ENCODE measurements at places on chromosomes 4 and X. TPM values are rescaled to one million over a fixed set of nuclear protein-coding genes. Genes with fewer than 3 reads are reported as not detected.
A peak's percentile ranks its signal among the peaks of the same experiment; 100 is the strongest.

SLC2A9 gene
- not detected for total RNA-seq

HSFX4 gene
- total RNA-seq: not detected

ZNF630 gene
- 3.5 TPM for total RNA-seq

KLHL13 gene
- 0.12 TPM for total RNA-seq

ZMAT1 gene
- total RNA-seq: not detected

GPR173 gene
- 2.4 TPM for total RNA-seq

IL2 gene
- not detected for total RNA-seq

MAML3 gene
- 3.2 TPM for total RNA-seq

L1CAM gene
- 58.9 TPM for total RNA-seq

RTL9 gene
- total RNA-seq: 0.39 TPM

SLC10A4 gene
- 0.49 TPM for total RNA-seq

P2RY4 gene
- not detected for total RNA-seq

POF1B gene
- not detected for total RNA-seq

GPRIN3 gene
- not detected for total RNA-seq

F11 gene
- total RNA-seq: not detected

SSX1 gene
- 2.0 TPM for total RNA-seq

MCUB gene
- 51.3 TPM for total RNA-seq

DNA sequence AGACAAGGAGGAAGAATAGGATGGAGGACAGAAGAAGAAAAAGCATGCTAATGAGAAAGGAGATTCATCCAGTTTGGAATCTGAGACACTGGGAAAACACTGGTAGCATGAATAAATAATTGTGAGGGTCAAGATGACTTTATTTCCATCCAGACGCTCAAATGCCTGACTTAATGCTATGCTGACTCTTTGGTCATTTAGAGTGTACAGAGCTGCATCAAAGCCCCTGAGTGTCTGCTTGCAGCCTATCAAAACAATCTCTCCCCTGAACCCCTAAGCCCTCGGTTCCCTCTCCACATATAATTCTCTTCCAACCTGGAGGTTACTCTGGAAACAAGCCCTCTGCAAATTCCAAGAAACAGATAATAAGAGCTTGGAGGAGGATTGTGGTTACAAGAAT is 208.8 kb downstream of the MAGEB17 start:
- DNase-seq: no peak

DNA sequence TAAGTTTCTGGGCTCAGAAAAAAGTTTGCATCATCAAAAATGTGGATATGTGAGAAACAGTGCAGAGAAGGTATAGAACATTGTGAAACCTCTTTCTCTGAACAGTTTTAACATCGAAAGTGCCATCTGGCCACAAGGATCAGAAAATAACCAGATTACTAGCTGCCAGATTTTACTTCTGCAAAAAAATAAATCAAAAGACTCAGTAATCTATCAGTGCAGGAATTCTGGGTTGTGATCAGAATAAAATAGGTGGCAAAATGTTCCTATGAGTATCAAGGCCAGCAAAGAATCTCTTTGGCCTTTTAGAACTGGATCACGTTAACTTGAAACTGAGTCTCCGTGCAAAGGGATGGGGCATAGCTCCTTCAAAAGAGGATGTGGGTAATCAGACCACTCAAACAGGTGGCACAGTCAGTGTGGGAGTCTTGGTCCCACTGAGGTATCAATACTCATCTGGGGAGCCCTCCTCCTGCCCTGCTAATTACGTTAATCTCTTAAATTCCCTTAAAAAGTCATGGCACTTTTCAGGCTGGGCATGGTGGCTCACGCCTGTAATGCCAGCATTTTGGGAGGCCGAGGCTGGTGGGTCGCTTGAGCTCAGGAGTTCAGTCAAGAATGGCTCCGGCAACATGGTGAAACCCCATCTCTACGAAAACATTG is 26.7 kb upstream of the RBM47 start:
- no peak for DNase-seq

DNA sequence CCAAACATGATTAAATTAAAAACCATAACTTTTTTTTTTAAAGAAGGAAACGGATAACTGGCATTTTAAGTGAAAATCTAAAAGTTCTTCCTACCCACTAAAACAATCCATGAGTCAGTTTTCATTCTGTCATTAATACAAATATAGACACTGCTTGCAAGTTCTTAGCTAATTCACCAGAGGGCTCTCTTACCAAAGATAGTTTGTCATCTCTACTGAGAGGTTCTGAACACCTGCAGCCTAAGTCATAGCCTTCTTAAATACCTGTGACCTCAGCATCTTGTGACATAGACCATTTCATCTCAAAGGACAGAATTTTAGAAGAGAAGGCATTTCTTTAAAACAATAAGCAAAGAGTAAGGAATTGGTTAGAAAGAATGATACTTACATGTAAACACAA is 65.3 kb upstream of the FAM120C start:
- peak; percentile 18 for DNase-seq

DNA sequence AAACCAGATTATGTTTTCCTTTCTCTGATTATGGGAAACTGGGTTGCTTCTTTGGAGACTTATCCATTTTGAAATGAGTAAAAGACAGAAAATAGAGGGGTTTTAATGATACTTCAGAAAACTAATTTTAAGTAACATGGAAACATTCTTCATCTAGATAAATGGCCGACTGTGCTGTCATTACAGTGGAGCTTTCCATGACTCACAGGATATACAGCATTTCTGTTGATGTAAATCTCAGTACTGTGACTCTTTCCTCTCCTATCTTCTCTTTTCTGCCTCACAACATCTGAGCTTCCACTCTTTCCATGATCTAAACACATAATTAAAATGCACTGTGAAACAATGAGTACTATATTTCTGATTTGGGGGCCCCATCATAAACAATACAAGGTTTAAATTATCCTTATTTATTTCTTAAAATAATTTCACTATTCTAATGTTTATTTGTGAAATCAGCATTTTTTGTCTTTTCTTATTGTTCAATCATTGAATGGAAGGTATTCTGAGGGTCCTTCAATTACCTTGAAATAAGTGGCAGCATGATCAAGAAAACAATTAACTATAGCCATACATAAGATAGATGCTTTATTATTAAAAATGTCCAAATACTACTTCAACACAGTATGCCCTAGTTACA is 19.3 kb downstream of the SEC24D start:
- peak; percentile 13 for DNase-seq

- no peak for DNase-seq
Measured at GRCh38 chrX:2401201-2401589, 99.6 kb downstream of the DHRSX start.

DNA sequence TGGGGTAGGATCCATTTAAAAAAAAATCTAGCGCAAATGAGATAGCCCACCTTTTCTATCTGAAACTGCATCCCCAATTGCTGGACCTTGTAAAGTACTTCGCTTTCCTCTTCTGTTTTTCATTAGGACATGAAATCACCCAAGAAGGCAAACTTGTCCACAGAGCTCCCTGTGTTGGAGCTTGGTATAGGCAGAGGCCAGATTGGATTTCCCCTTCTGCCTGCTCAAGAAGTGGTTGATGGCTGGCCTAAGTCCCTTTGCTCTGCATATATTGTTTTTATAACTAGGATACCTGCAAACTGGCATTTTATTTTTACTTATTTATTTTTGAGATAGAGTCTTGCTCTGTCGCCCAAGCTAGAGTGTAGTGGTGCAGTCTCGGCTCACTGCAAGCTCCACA is 28.4 kb downstream of the RNF4 start:
- no peak for DNase-seq

GRCh38 chrX:140342410-140342809 is 162.5 kb downstream of the SOX3 start:
- no peak for DNase-seq

- DNase-seq: peak; percentile 63
Measured at GRCh38 chr4:169079942-169080827, 70.1 kb upstream of the CBR4 start.

DNA sequence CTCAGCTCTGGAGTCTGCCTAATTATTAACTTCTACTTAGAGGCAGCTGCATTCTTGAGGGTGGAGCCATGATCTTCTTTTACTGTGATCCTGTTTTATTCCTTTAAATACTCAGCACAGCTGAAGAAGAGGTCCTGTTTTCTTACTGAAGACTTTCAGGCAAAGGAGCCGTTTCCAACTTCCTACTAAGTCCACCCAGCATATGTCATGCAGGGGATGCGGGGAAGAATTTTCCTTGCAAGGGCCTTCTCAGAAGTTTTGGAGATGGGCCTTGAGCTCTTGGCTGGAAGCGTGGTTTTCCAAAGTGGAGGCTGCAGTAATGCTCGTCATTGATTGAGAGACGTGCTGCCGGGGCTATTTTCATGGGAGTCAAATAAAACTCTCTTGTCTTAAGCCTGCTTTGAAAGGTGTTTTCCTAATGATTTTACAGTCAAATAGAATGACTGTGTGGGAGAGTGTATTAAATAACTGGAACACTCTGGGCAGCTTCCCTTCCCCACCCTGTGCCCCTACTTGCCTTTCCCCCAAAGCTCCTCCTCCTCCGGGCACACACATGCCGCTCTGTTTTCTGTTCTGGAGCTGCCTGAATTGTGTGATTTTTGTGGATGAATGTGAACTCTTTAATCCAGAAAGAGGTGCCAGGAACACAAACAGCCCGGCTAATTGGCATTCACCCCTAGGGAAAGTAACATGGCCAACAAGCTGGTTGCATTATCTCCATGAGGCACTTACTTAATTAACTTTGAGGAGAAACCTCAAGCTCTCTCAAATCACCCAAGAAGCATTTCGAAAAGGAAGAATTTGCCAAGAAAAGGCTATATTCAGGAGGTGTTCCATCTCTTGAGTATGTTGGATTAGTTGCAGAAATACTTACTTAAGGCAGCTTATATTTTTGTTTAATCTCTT is 28.1 kb downstream of the FGF2 start:
- peak; percentile 28 for DNase-seq

- DNase-seq: no peak
Measured at GRCh38 chrX:135454816-135455215, 33.1 kb downstream of the SMIM10L2A start.

DNA sequence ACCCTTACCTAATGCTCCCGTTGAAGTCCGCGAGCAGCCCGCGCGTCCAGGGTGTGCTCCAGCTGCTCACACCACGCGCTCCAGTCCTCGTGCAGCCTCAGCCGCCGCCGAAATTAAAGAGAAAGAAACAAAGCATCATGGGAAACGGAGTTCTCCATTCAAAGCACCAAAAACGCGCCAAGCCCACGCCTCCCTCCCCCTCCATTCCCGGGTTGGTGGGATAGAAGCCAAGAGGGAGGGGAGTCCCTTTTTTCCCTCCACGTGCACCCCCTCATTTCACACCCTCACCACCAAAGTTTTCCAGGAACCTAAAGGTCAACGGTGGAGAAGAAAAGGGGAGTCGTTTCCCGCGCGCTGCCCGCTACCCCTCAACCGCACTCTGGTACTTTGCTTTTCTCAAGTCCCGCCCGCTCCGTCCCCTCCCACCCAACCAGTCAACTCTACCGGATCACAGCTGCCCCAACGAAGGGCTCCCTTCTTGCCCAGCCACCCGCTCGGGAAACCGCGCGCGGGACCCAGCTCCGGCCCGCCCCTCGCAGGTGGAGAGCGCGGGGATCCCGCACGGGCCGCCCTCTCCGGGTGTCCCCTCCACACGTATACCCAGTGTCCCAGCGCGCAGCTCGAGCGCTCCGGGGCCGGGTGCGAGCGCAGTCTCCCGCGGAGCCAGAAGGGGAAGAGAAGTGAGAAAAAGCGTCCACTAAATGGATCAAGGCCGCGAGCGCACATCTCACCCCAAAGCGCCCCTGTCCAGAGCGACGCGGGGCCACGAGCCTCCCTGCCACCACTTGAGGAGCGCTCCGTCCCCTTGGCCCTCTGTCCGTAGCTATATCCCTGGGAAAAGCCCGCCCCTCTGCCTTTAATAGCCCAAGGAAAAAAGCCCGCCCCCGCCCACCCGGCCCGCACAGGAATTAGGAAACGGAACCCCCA is 65.1 kb upstream of the CCDC160 start:
- no peak for DNase-seq

- DNase-seq: peak; percentile 42
Measured at GRCh38 chr4:73308286-73308685, 49.7 kb upstream of the ANKRD17 start.

DNA sequence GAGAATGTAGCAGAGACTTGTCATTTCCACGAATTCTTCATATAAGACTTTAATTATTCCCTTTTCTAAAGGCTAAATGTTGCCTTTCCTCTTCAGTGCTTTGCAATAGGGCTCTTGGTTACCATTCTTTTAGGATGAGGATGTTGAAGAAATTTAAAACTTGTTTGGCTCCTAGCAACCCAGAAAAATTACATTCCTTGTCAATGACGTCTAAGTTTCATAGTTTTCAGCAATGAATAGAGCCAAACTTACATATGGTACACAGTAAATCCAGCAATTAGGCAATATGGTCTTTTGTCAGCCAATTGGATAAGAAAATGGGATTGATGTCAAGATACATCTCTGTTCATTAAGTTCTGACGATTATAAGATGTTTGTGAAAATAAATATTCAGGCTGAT is 1639.6 kb upstream of the PCDH10 start:
- no peak for DNase-seq

- DNase-seq: no peak
Measured at GRCh38 chr4:52259978-52260377, 208.9 kb downstream of the SPATA18 start.

DNA sequence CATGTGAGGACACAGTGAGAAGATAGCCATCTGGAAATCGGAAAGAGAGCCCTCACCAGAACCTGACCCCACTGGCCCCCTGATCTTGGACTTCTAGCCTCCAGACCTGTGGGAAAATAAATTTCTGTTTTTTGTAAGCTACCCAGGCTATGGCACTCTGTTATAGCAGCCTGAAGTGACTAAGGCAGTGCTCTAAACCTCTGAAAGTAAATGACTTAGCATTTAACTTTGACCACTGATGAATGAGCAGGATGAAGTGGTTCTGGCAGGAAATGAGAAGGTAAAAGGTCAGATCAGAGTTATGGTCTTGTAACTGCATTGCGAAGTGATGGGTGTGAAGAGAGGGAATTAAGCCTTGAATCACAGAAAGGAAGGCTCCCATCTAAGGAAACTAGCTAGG is 17.0 kb downstream of the GPAT3 start:
- peak; percentile 93 for DNase-seq

- no peak for DNase-seq
Measured at GRCh38 chrX:131812847-131813825, 210.0 kb upstream of the STK26 start.

DNA sequence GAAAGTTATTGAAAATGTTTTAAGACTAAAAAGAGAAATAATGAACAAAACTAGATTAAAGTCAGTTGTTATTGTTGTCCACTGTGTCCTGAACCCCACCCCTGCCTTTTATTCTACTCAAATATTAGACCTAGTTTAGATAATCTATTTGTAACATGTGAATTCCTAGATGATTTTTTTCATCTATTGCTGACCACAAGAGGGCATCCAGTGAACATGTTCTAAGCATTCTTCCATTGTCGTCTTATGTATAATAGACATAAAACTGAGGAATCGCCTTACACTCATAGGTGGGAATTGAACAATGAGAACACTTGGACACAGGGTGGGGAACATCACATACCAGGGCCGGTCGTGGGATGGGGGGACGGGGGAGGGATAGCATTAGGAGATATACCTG is 36.4 kb upstream of the HPRT1 start:
- peak; percentile 6 for DNase-seq

DNA sequence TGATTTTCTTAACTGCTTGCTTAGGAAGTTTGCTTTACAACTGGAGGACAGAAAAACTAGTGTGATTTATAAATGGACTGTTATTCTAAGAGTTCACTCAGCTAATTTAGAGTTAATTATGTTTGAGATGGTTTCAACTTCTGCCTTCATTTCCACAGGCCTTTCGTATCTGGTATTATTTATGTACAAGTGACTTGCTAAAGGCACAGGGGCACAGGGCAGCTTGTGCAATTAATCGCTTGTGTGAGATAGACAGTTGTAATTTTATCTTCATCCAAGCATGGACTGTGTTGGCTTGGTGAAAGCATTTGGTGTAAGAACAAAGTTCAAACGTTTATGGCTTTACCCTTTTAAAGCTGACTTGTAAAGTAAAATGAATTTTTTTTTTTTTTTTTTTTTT is 38.3 kb downstream of the GPAT3 start:
- no peak for DNase-seq
